ENCODE measurements at places on chromosomes 7 and 10.
A peak's percentile ranks its signal among the peaks of the same experiment; 100 is the strongest.

GRCh38 chr10:2469802-2470201, 597.5 kb upstream of the PFKP start:
- H3K27me3 ChIP-seq = no peaks in the 10 kb centered on the region
- no peaks in the 10 kb centered on the region for H3K36me3 ChIP-seq
- no peak overlapping the region for H3K4me3 ChIP-seq
- DNase-seq = peak; percentile 20
- no peaks in the 10 kb centered on the region for H3K4me1 ChIP-seq

DNA sequence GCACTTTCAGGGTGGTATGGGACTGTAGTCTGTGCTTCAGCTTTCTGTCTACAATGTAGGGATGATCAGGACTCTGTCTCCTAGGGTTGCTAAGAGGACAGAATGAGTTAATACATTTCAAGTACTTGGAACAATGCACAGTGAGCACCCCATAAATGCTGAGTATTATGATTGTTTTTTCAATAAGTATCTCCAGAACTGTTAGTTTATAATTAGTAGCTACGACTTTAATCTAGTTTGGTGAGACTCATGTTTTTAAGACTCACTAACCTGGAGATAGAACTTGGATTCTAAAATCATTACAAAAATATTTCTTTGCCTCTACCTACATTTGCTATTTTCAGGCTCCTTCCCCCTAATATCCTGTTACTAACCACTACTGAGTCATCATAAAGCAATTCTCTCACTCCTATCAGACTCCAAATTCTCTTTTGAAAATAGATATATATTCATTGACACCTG, 95.3 kb downstream of the CPED1 start:
- H3K27me3 ChIP-seq = no peaks in the 10 kb centered on the region
- no peak overlapping the region for H3K4me3 ChIP-seq
- peak overlapping the region; percentile 98 for H3K27ac ChIP-seq
- H3K36me3 ChIP-seq = no peaks in the 10 kb centered on the region
- DNase-seq = peak; percentile 32
- peaks cover 6% of the 10 kb centered on the region for H3K4me1 ChIP-seq

DNA sequence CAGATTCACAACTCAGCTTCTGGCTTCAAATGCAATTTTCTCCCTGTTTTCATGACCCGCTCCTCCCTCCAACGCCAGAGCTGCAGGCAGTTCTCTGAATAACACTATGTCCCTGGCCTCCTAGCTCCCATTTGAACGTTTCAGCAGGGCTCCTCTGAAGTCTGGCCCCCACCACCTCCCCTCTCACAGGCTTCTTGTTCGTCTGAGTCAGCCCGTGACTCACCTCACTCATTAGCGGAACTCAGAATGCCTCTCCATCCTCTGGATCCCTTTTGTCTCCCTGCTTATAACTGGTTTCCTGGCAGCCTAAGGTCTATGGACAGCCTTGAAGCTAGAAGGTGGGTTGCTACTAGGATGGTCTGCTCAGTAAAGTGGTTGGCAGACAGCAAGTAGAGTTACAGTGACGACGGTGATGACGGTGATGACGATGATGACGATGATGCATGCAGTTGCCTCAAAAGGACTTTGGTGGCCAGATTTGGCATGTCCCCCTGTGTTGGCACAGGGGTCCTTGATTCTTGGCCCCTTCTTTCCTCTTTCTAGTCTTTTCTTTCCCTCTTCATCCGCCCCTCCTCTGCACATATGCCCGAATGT, 83.3 kb upstream of the MKLN1 start:
- no peaks in the 10 kb centered on the region for H3K36me3 ChIP-seq
- DNase-seq = peak; percentile 92
- H3K27ac ChIP-seq = peak overlapping the region; percentile 67
- peaks cover 6% of the 10 kb centered on the region for H3K4me1 ChIP-seq
- H3K27me3 ChIP-seq = no peaks in the 10 kb centered on the region

- H3K4me1 ChIP-seq = peaks cover 1% of the 10 kb centered on the region
- H3K36me3 ChIP-seq = no peaks in the 10 kb centered on the region
- H3K4me3 ChIP-seq = no peak overlapping the region
- DNase-seq = no peak
- H3K27me3 ChIP-seq = no peaks in the 10 kb centered on the region
Observed at GRCh38 chr10:88232029-88232895, 350.9 kb downstream of the RNLS start.

GRCh38 chr7:117019786-117020590, 66.7 kb downstream of the ST7 start:
- DNase-seq = peak; percentile 94
- peak overlapping the region; percentile 83 for H3K27ac ChIP-seq
- H3K27me3 ChIP-seq = no peaks in the 10 kb centered on the region
- H3K36me3 ChIP-seq = no peaks in the 10 kb centered on the region
- H3K4me1 ChIP-seq = peaks cover 3% of the 10 kb centered on the region

DNA sequence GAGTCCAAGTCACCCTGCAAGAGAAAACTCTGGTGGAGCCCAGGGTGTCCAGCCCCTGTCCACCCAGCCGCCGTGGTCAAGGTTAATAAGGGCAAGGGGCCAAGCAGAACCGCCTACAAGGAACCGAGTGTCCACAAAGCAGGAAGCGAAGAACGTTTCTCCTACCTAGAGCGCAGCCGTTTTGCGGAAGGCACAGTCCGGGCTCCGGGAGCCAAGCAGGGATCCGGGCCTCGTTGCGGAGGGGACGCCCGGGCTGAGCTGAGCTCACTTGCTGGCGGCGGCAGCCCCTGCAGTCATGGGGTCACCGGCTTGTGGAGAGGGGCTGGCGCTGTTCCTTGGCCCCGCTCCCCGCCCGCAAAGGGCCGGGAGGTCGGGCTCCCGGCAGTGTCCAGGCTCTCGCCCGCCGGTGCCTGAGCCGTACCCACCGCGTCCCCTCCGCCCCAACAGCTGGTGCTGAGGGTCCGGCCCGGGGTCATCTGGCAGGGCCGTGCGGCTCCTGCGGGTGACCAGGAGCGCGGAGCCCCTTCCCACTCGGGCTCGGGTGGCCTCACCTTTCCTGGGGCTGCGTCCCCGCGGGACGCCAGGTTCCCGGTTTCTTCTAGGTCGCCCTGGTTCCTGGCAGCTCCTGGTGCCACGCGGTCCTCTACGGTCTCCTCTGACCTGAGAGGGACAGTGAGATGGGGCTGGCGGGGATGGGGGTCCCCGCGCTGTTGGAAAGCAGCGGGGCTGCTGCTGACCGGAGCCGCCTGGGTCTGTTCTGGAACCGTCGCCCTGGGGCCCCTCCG, 14.0 kb upstream of the ZNF273 start:
- no peak overlapping the region for H3K27ac ChIP-seq
- peaks cover 18% of the 10 kb centered on the region for H3K4me1 ChIP-seq
- H3K27me3 ChIP-seq = peaks cover 63% of the 10 kb centered on the region
- H3K4me3 ChIP-seq = peak overlapping the region; percentile 70
- no peaks in the 10 kb centered on the region for H3K36me3 ChIP-seq
- DNase-seq = peak; percentile 14

- no peak overlapping the region for H3K4me3 ChIP-seq
- H3K4me1 ChIP-seq = peaks cover 7% of the 10 kb centered on the region
- H3K27ac ChIP-seq = peak overlapping the region; percentile 92
- H3K36me3 ChIP-seq = no peaks in the 10 kb centered on the region
Observed at GRCh38 chr10:58508316-58508715, 4.4 kb upstream of the BICC1 start.

DNA sequence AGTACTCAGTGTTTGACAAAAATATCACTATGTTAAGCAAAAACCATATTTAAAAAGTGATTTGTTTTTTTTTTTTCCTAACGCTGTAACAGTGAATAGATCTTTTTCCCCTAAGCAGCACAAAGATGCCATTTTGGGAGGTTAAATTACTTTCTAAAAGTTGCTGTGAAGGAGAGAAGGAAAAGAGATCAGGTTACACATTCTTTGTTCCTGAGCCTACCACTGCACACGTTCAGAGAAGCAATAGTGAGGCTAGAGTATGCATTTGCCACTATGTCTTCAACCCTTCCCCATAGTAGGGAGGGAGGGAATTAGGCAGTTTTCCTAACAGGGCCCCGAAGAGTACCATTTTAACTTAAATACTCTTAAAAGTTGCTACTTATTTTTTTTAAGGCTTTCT, 38.9 kb downstream of the BMPR1A start:
- H3K36me3 ChIP-seq = no peaks in the 10 kb centered on the region
- no peaks in the 10 kb centered on the region for H3K4me1 ChIP-seq
- H3K4me3 ChIP-seq = no peak overlapping the region
- H3K27ac ChIP-seq = no peak overlapping the region

GRCh38 chr10:47027784-47028260, 116.6 kb downstream of the PTPN20 start:
- H3K4me1 ChIP-seq = no peaks in the 10 kb centered on the region
- H3K4me3 ChIP-seq = no peak overlapping the region
- DNase-seq = no peak

- H3K36me3 ChIP-seq = no peaks in the 10 kb centered on the region
- peak; percentile 92 for DNase-seq
- peak overlapping the region; percentile 89 for H3K27ac ChIP-seq
- H3K4me1 ChIP-seq = peaks cover 28% of the 10 kb centered on the region
Observed at GRCh38 chr10:77531441-77532001, 106.1 kb downstream of the KCNMA1 start.

- H3K36me3 ChIP-seq = peaks cover 8% of the 10 kb centered on the region
- H3K27ac ChIP-seq = peak overlapping the region; percentile 95
- H3K27me3 ChIP-seq = no peaks in the 10 kb centered on the region
- H3K4me1 ChIP-seq = peaks cover 11% of the 10 kb centered on the region
- H3K4me3 ChIP-seq = peak overlapping the region; percentile 93
Observed at GRCh38 chr10:101817337-101818118, 716 bp downstream of the OGA start.

DNA sequence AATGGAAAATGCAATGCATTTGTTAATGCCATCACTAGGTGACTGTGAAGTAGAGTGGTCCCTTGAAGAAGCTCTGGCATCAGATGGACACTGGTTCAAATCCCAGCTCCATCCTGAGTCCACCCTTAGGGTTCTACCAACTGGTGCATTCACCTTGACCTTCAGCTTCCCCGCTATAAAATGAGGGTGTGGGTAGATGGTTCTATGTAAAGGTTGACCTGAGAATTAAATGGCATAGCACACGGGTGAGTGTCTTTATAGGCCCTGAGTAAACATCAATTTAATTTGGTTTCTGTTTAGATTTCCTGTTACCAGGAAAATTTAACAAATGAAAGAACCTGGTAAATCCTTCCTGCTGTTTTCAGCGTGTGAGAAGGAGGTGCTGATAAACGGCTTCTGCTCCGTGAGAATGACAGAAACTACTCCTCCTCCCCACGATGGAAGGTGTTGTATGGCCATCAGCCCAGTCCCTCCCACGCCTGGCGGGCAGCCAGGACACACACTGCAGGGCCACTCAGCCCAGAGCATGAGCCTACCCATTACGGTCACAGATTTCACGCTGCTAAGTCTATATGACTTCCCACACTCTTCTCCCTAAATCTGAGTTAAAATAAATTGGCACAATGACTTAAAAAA, 210.1 kb downstream of the TNS3 start:
- no peak overlapping the region for H3K4me3 ChIP-seq
- peaks cover 44% of the 10 kb centered on the region for H3K4me1 ChIP-seq
- H3K36me3 ChIP-seq = peaks cover 34% of the 10 kb centered on the region
- no peaks in the 10 kb centered on the region for H3K27me3 ChIP-seq

DNA sequence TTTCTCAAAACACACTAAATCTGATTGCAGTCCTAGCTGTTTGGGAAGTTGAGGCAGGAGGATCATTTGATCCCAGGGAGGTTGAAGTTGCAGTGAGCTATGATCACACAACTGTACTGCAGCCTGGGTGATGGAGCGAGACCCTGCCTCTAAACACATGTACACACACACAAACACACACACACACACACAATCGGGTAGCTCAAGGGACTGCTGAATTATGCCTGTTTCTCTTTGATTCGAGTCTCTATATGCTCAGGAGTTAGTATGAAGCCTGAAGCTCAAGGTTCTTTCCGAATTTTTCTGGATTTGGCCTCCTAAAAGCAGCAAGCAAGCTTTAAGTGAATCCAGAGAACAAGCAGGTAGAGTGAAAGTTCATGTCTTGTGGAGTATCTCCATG, 22.5 kb downstream of the PRTFDC1 start:
- H3K4me1 ChIP-seq = peaks cover 1% of the 10 kb centered on the region
- H3K36me3 ChIP-seq = peaks cover 7% of the 10 kb centered on the region
- H3K4me3 ChIP-seq = no peak overlapping the region

- no peaks in the 10 kb centered on the region for H3K27me3 ChIP-seq
- peaks cover 2% of the 10 kb centered on the region for H3K4me1 ChIP-seq
- DNase-seq = no peak
- H3K36me3 ChIP-seq = no peaks in the 10 kb centered on the region
Observed at GRCh38 chr10:24352399-24352798, 143.5 kb downstream of the KIAA1217 start.

DNA sequence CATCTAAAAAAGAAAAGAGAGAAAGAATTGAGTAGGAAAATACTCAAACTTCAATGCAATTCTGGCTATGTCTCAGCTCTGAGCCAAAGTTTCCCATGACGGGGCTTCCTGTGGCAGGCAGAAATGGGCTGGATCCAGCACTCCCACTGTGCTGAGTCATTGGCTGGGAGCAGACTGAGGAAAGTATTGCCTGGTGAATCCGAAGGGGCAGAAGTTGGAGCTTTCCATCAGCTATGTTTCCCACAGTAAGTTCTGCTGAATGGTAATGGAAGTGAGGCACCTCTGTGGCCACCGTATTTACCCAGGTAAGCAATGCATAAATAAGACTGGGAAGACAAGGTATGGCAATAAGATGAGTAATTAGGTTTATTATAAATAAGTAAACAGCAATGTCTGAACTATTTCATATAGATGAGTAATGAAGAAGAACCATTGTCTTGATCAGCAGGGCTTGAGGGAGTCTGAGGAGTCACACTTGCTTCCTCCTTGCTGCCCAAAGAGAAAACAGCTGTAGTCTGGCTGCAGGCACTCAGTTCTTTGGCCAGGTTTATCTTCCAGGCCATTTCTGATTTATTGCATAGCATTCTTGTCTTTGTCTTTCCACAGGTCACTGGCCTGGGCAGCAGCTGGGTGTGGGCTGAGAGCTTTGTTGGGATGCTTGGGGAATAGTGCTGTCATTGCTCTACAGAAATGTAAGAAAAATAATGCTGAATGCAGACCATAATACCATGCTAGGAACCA, 255.3 kb downstream of the DNAJB9 start:
- H3K27ac ChIP-seq = peak overlapping the region; percentile 36
- H3K4me1 ChIP-seq = peaks cover 2% of the 10 kb centered on the region
- H3K36me3 ChIP-seq = no peaks in the 10 kb centered on the region

DNA sequence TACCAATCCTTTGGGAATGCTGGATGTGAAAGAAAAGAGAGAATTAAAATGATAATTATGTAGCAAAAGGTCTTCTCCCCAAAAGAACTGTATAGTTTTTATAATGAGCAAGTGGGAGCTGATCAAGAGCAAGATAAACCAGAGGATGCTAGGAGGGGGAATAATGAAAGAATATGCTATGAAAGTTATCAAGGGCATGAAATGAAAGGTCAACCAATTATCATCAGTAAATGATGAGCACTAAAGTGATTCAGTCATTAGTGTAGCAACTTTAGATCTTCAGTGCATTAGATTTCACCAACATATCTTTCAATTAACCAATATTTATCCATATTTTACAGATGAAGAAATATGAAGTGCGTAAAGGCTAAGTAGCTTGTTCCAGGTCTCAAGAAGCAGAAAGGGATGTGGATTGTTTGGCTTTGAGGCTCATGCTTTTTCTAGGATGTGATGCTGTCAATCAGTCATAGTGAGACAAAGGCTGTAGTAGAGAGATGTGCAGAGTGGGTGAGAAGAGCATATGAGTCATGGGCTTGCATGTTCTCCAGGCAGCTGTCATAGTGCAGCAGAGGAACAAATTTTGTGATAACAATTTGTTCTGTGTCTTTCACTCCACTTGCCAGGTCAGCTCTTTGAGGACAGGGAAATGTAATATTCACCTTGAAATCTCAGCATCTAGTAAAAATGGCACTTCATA, 5.7 kb upstream of the OR2F2 start:
- no peaks in the 10 kb centered on the region for H3K36me3 ChIP-seq
- DNase-seq = no peak
- H3K4me3 ChIP-seq = no peak overlapping the region
- no peak overlapping the region for H3K27ac ChIP-seq

GRCh38 chr7:141737118-141737835, 881 bp upstream of the SSBP1 start:
- peaks cover 7% of the 10 kb centered on the region for H3K4me1 ChIP-seq
- peaks cover 4% of the 10 kb centered on the region for H3K36me3 ChIP-seq
- H3K27me3 ChIP-seq = no peaks in the 10 kb centered on the region
- H3K27ac ChIP-seq = peak overlapping the region; percentile 84
- DNase-seq = peak; percentile 2

All from mesenchymal stem cell (in vitro differentiated cells and primary cell).